NCI-H446 (cell line): ENCODE measurements at places on chromosomes 4 and X.

DNA sequence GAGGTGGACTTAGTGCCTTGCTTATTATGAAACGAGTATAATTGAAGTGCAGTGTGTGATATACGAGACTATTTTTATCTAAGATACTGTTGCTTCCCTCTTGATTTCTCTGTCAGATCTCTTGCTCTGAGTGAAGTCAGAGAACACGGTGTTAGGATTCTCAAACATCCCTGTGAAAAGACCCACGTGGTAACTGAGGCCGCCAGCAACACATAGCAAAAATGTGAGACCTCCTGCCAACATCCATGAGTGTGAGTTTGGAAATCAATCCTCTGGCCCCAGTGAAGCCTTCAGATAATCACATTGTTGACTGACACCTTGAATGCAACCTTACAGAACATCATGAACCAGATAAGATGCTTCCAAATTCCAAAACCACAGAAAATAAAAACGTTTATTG lies 954.4 kb downstream of the FAT4 start:
- DNase-seq: no peak

GRCh38 chrX:10387011-10387410 lies 230.2 kb downstream of the CLCN4 start:
- DNase-seq: no peak

DNA sequence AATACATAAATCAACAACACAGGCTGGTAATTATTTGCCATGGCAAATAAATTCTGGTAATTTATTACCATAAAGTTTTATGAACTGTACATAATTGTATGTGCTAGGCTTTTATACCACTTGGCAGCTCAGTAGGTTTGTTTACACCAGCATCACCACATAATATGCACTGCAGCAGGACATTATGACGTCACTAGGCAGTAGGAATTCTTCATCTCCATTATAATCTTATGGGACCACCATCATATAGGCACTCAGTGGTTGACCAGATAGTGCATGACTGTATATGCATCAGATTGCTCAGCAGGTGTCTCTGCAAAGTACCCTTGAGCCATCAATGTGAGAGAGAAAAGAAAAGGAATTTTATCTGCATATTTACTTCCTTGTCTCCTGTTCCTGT lies 295.4 kb downstream of the CFAP47 start:
- no peak for DNase-seq

DNA sequence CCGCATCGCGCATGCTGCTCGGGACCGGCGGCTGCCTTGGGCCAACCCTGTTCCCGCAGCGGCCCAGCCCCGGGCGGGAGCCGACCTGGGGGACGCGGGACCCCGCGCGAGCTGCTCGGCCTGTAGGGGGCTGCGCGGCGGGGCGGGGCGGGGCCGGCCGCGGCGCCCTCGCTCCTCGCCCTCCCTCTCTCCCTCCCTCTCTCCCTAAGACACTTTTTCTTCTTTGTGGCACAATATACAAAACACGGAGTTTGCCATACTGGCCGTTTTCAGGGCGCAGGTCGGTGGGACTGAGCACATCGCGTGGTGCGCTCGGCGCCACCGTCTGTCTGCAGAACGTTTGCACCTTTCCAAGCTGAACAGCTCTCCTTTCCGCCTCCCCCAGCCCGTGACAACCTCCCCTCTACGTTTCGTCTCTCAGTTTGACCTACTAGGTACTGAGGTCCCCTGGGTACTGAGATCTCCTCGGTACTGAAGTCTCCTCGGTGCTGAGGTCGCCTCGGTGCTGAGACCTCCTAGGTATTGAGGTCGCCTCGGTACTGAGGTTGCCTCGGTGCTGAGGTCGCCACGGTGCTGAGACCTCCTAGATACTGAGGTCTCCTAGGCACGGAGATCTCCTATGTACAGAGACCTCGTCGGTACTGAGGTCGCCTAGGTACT lies 261.1 kb upstream of the PLCXD1 start:
- no peak for DNase-seq

DNA sequence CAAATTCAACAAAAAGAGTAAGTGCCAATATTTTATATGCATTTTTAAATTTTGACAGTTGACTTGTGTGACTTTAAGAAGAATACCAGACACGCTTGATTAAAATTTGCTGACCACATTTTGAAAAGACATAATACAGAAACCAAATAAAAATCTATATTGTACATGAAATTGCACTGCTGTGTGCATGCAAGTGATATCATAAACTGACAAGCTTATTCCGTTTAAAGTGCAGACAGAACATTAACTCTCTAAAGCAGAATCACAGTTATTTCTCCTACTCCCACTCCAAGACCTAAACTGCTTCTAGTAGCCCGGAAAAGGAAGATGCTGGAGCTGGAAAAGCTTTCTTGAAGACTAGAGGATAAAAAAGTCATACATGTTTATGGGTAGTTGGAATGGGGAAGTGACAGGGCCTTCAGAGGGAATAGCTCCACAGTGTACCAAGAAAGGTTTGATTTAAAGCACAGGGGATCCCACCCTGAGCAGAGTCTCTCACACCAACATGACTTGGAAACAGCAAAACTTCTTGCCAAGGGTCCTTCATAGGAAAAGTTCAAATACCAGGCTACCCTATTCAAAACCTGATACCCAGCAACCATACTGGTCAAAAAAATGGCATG lies 34.1 kb upstream of the NAF1 start:
- DNase-seq: no peak

DNA sequence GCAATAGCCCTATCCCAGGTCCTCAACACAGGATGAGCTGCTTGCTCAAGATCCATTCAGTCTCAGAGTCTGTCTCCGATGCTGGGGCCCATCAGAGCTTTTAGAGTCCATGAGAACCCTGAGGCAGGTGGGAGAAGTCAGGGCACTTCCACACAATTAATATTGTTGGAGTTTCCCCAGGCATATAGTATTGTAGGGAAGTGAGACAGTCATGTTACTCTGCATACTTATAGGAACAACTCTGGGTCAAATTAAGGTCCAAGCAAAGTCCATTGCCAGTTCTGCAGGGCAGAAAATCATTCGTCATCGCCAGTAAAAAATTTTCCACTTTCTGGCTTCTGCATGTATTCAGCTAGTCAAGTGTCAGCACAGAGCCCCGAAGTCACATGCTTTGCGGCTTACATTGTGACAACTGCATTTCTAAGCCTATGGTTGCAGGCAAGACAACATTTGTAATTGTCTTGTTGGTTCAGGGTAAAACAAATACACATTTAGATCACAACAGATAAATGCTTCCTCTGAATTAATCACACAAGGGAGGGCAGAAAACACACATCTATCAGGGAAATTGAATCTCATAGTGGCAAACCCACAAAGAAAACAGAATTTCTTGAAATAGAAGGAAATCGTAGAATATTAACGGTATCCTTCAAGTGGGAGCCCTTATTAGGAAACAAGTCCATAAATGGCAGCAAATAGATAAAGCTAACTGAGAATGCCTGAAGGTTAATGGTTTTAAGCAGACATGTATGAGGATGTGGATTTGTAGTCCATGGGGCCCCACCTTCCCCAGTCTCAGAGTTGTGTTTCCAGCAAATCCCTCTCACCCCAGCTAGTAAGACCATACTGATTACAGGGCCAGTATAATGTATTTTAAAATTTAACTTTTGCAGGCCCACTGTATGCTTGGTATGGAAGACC lies 412.1 kb upstream of the RASGEF1B start:
- no peak for DNase-seq

- DNase-seq: no peak
These were observed 12.9 kb upstream of the PRMT9 start for GRCh38 chr4:147696866-147697265.

DNA sequence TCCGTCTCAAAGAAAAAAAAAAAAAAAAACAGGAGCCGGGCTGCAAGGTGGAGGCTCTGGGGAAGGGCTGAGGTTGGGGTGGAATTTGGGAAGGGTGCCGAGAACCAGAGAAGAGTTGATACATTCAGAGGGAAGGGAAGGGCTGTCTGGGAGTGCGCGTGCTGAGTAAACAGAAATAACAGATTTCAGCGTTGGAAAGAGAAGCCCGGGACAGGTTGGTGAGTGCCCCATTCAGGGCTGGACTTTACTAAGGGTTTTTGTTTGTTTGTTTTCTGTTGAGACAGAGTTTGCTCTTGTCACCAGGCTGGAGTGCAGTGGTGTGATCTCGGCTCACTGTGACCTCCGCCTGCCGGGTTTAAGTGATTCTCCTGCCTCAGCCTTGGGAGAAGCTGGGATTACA lies 1.7 kb upstream of the IL3RA start:
- DNase-seq: no peak

DNA sequence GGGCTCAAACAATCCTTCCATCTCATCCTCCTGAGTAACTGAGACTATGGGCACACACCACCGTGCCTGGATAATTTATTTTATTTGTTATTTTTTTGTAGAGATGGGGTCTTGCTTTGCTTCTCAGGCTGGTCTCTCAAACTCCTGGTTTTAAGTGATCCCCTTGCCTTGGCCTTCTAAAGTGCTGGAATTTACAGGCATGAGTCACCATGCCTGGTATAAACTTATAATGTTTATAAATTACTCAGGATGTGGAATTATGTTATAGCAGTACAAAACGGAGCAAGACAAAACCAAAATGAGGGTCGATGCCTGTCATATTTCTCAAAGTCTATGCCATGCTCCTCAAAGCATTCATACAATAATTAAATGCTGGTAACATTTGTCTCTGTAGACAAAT lies 29.8 kb upstream of the TEX13C start:
- no peak for DNase-seq

DNA sequence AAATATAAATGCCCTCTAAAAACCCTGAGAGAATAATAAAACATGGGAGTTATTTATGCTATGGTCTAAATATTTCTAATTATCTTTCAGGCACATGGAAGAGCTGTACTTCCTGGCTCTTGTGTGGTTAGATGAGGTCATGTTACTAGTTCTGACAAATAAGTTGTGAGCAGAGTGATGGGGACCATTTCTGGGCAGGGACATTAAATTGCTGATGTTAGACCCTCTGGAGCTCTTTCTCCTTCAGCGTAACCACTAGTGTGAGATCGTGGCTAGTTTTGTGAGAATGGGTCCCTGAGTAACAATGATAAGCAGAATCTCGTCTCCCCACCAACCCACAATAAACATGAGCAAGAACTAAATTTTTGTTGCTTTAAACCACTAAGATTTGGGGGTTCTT lies 108.0 kb downstream of the MAML3 start:
- DNase-seq: no peak

- no peak for DNase-seq
These were observed 227.0 kb downstream of the NR3C2 start for GRCh38 chr4:148215202-148215601.

DNA sequence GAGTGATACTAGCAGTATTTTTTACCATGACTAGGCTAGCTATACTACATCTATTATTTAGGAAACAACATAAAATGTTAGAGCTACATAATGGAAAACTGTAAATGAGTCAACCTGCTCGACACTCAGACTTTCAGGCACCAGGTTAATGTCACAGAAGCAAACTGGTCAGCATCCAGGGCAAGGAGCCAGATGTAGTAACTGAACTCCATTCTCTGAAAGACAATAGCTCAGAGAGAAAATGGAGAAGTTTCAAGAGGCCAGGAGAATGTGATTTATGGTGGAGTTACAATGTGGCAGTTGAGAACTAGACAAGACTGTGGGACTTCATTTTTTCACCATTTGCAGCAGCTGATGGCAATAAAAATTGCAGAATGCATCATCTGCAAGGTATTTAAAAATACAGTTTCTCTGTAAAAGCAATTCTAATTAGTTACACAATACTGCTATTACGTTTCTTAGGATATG lies 342.7 kb upstream of the PABPC4L start:
- peak; percentile 22 for DNase-seq

DNA sequence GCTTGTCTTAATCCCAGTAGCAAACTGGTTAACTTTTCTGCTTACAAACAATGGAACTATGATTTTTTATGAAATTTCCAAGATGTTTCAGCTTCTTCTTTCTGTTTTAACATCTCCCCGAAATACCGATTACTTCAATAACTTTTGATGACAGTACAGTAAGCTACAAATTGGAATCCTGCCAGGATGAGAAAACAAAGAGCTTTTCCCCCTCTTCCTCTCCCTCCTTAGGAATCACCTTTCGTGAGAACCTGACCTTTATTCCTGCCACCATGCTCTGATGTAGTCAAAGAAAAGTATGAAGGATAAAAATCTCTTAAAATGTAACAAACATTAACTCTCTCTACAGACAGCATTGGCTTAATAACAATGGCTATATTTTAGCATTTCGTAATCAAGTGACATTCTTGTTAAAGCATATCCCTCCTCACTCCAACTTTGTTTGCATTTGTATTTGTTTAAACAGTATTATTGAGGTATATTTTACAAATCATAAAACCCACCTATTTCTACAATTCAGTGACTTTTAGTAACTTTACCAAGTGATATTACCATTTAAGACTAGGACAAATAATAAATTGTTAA lies 148.7 kb upstream of the NAP1L5 start:
- DNase-seq: no peak

GRCh38 chr4:148503681-148504080 lies 61.5 kb upstream of the NR3C2 start:
- no peak for DNase-seq

DNA sequence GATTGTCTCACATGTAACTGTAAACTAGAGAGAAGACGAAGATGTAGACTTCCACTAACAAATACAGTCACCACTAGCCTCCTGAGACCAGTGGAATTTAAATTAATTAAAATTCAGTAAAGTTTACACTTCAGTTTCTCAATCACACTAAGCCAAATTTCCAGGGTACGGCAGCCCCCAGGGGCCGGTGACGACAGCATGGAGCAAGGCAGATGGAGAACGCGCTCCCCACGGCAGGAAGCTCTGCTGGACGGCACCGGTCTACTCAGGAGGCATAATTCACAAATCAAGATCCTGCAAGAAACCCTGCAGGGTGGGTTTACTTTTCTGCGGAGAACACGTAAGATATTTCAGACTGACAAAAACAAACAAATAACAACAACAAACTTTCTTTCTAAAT lies 80.7 kb downstream of the FAT1 start:
- DNase-seq: no peak

DNA sequence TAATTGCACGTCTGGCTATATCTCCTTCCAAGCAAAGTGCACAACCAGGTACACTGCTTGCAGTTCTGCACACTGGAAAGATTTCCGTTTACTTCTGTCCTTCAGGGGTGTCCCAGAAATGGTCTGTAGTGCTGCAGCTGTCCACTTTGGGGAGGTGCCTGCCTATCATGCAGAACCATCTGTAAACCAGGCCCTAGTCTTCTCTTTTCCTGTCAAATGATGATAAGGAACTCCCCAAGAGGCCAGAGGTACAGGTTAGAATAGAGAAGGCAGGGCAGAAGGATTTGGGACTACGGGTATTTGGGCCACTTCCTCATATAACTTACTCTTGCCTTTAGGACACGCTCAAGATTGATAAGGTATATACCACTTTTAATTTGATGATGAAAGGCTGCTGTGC lies 746.9 kb downstream of the FAT4 start:
- DNase-seq: no peak

GRCh38 chrX:147738265-147738664 lies 173.5 kb upstream of the FMR1 start:
- no peak for DNase-seq

GRCh38 chr4:9745782-9746181 lies 35.7 kb upstream of the DRD5 start:
- no peak for DNase-seq

GRCh38 chr4:77800077-77800476 lies 19.1 kb downstream of the CNOT6L start:
- no peak for DNase-seq

- DNase-seq: no peak
These were observed 126.3 kb upstream of the RXFP1 start for GRCh38 chr4:158395343-158395742.

- no peak for DNase-seq
These were observed 23.0 kb upstream of the MSANTD1 start for GRCh38 chr4:3225936-3226335.
